ENCODE measurements at places on chromosomes 3 and 15.

DNA sequence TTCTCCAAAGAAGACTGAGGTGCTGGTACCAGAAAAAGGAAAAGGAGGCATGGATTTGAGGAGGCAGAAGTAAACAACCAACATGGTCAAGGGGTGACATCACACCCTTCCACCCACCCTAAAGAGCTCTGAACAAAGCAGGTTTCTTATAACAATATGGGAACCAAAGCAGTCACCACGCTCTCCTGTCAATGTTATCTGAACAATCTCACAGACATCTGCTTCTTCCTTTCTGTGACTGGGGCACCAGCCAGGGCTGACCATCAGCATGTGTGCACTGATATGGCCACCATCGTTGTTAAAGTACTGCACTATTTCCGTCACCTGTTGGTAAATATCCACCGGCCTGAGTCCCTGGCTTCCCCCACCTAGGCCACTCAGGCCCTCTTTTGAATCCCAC, 252.9 kb downstream of the SHQ1 start:
- no peak for DNase-seq

DNA sequence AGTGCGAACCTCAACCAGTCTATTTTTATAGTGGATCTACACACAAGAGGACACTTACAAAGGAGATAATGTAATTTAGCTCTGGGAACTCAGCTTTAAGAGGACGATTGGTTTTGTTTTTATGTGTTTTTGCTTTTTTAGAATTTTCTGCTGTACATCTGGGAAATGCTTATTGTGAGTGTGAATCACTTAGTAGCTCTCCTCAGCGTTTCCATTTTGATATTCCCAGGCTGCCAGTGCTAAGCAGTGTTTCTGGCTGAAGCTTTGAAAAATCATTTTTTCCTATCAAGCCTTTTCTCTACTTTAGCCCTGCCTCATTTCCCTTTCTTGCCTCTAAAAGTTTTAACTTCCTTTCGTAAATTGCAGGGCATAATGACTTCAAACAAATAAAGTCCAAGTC, 117.9 kb downstream of the RBMS3 start:
- no peak for DNase-seq

- no peak for DNase-seq
These were observed 120.1 kb upstream of the PRICKLE2 start for GRCh38 chr3:64345371-64345770.

GRCh38 chr3:50642382-50642781, 25.4 kb downstream of the MAPKAPK3 start:
- DNase-seq, result no peak

- DNase-seq, result peak; percentile 61
These were observed 11.6 kb downstream of the THBS1 start for GRCh38 chr15:39592500-39592899.

GRCh38 chr15:69026355-69026754, 11.9 kb downstream of the NOX5 start:
- DNase-seq, result peak; percentile 31

DNA sequence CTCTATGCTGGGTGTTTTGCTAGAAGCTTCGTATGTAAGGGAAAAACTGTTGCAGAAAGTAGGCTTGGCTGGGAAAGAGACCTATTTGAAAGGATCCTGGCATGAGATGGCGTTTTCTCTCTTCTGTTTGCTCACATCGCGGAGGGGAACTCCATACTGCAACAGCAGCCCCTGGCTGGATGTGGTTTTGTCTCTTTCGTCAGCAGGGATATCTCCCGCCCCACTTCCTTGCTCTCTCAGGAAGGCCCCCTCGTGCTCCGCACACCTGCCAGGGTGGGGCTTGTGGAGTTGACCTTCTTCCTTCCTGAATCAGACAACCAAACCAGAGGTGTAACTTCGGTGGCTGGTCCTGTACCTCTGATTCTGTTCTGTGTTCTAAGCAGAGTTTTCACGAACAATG, 26.4 kb upstream of the MYZAP start:
- no peak for DNase-seq

GRCh38 chr15:50968353-50968752, 59.9 kb downstream of the AP4E1 start:
- DNase-seq, result peak; percentile 62

GRCh38 chr3:193737191-193737751, 144.3 kb downstream of the OPA1 start:
- DNase-seq, result no peak

DNA sequence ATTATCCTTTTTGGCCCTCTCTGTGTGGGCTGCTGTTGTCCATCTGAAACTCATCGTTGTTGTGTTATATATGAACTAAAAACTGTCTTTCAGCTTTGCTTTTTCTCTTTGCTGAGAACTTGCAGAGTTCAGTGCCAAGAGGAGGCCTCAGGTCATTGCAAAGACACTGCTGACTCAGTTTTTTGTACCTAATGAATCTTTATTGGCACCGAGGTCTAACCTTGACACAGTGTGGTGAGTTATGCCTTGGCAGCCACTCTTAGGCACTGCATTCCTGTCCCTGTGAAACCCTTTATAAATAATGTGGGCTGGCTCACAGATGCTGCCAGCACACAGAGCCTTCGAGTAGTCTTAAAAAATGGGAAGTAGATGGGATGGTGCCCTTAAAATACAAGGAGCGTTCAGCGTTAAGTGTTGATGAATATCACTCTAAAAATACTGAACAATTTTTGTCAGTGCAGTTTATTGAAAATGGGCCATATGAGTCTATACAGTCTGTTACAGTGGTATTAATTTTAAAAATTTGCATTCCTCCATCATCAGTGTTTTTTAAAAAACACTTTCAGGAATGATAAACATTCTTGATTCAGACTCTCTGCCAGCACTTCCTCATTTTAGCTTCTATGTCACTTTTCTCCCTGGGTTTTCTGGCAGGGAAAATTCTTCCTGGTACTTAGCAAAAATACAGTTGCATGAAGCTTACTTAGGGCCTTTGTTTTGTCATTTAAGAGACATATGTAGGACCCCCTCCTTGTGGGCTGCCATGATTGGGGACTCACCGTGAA, 234.1 kb downstream of the CACNA2D3 start:
- no peak for DNase-seq

DNA sequence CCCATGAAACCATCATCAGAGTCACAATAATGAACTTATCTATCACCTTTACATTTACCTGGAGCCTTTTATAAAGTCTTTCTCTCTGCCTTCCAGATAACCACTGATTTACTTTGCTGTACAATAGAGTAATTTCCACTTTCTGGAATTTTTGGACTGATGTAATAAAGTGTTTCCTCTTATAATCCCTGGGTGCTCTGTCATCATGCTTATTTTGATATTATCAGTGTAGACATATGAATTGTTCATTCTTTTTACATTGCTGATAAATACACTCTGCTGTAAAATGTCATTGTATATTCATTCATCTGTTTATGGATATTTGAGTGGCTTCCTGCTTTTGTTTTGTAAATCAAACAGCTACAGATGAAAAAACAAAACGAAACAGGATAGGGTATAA, 27.0 kb upstream of the IREB2 start:
- DNase-seq, result no peak

GRCh38 chr3:17122758-17123157, 238.0 kb downstream of the PLCL2 start:
- no peak for DNase-seq

DNA sequence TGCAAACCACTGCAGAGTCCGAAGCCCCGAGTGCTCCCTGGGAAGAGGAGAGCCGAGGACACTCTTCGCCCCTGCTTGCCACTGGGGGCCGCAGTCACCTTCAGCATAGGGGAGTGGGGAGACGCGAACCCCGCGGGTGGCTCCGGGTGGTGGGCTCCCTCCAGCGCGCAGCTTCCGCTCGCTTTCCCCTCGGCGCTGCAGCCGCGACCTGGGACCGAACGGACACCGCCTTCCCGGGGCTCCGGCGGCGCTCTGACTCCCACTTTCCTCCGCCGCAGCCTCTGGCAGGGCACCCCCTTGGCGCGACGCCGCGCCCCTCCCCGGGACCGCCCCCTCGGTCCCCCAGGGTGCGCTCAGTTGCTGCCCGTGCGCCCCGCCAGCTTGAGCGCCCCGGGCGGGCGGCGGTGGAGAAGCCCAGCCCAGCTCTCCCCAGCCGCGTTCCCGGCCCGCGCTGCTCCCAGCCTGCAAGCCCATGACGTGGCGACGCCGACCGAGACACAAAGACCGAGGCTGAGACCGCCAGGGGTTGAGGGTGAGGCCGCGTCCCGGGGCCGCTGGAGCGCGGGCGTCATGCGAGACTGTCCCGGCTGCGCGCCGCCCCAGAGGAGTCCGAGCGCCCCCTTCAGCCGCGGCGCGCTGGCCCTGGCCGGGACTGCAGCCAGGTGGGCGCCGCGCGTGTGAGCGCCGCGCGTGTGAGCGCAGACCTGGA, at the start of gene MINAR1:
TSS of gene MINAR1 (plus strand) at position 701 of the 709 bp plus-strand sequence. CDS start 23,812 bp downstream, outside the sequence.
- peak; percentile 65 for DNase-seq

DNA sequence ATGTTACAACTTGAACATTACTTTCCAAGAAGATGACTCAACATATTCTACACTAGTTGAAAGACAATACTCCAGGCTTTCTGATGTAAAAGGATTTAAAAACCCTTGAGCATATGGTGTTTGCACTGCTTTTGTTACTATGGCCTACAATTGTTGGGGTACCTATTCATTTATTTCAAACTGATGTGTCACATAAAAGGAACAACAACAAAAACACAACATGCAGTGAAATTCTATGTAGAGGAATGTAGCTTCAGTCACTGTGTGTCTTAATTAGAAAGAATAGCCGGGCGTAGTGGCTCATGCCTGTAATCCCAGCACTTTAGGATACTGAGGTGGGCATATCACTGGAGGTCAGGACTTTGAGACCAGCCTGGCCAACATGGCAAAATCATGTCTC, 1.6 kb downstream of the SPATA16 start:
- DNase-seq, result no peak

GRCh38 chr3:21979706-21980105, 228.7 kb upstream of the ZNF385D start:
- DNase-seq, result peak; percentile 2

DNA sequence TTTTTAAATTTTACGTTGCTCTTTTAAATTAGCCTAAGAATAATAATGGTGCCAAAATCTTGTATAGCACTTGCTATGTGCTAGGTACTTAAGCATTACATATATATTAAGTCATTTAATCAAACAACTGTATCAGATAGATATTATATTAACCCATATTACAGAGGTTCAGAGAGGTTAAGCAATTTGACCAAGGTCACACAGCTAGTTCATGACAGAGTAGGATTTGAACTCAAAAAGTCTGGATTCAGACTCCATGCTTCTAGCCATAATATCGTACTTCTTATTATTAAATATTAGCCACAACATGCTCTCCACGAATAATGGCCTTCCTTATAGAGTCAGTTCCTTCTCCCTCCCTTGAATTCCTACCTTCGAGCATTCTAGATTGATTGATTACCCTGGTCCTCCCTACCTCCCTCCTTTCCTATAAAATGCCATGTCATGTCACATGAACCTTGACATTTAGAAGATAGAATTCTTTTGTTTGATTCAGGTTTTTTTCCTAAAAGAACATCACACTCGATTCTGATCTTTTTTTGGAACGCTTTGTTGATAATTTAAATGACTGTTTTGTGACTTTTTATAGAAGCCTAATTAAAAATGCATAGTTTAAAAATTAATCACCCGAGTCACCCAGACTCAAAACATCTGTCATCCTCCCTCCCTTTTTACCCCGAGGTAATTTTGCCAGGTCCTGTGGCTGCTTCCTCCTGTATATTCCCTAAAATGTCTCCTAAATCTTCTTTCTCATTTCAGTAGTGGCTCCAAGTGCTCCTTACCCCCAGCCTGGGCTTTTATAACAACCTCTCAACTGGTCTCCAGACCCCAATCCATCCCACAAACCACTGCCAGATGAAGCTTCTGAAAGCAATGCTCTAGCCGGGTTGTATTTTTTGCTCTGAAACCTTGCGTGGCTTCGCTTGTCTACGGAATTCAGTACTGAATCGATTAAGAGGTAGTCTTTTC, 8.5 kb upstream of the PSMD6 start:
- DNase-seq, result peak; percentile 37
